ENCODE measurements at places on chromosomes 2 and 18.

GRCh38 chr2:209380293-209380692, 43.6 kb upstream of the MAP2 start:
- DNase-seq: no peak

DNA sequence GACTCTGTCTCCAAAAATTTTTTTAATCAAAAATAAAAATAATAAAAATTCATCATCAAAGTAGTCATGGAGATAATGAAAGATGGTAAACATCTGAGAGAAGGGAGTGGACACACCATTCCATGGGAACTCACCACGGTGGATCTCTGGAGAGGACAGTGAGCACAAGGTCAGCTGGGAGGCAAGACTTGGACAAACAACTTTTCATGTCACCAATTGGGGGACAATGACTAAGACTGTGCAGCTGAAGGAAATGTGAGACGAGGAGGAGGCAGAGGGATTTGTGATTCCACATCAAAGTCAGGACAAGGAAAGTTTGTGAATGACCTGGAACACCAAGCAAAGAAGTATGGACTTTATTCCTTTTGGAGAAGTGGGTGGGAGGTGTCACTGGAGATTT, 121.0 kb upstream of the SH3BP4 start:
- no peak for DNase-seq

DNA sequence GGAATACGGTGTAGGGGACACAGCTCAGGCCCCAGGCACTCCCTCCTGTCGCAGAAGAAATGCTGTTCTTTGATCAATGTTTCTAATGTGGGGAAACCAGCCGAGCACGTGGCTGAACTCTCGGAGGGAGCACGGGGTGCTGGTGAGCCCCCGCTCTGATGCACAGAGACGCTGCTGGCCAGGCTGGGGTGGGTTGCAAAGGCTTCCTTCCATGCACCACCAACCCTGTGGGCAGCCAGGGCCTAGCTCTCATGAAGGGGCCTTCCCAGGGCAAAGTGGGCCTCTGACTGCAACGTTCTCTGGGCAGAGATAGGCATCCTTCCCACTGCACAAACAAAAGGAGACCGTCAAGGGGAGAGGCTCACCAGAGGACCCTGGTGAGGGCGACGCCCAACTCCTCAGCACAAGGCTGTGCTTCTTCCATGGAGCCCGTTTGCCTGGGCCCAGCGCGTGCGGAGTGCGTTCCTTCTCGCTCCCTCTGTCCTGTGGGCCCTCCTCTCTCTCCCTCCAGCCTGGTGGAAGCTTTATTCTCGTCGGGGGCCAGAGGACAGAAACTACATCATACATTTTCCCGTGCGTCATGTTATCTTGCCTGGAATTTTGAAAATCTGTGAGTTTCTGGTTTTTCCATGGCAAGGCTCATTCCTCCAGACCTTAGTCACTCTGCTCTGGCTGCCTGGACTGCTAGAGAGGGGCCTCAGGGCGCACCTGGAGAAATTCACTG, 61.1 kb upstream of the SP3 start:
- no peak for DNase-seq

DNA sequence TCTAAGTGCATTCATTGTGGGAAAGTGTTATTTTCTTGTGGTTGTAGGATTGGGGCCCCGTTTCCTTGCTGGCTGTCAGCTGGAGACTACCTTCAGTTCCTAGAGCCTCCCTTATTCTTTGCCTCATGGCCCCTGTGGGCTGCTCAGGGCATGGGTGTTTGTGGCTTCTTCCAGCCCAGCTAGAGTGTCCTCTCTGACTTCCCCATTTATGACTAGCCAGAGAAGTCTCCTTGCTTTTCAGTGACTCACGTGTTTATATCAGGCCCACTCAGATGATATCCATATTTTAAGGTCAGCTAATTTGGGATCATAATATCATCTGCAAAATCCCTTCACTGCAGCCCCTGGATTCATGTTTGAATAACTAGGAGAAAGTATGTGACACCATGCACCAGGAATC, 62.8 kb downstream of the DTNA start:
- no peak for DNase-seq

DNA sequence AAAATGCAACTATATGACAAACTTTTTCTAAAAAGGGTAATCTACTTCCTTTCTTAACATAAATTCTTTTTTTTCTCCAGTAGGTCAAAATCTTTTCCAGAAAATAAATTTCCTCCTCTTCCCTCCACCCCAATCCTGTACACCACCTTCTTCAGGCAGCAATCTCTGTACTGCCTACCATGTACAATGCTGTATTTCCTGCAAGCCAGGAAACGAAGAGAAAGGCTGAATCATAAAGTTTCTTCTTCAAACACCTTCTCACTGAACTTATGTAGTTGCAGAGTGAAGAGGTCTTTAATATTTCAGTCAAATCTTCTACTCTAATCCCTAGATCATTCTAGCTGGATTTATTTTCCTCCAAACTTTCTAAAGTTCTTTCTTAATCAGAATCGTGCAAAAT, 18.2 kb upstream of the C2orf66 start:
- no peak for DNase-seq

DNA sequence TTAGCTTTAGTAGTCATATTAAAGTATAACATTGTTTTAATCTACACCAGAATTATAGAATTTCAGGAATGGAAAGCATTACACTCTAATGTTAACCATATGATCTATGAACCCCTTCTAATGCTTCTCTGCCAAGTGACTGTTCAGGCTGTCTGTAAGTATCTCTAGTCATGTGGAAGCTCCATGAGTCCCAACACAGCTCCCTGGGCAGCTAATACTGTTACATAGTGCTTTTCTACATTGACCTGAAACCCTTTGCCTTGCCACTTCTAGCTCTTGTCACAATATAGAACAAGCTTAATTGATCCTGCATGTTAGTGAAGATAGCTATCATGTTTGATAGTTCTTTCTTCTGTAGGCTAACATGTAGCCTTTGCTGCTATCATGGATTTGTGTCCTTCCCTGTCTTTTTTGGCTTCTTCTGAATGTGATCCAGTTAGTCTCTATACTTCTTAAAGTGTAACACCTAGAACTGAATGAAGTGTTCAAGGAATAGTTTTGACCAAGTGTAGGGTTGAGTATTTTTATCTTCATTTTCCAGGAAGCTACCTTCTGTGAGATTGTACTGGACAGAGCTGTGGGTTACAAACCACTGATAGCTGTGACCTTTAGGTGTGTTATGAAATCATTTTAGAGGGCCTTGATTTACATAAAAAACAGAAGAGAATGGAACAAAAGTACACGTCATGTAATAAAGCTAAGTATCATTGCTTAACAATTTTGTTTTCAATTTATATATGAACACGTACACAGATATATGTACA, 23.7 kb downstream of the BABAM2 start:
- no peak for DNase-seq

DNA sequence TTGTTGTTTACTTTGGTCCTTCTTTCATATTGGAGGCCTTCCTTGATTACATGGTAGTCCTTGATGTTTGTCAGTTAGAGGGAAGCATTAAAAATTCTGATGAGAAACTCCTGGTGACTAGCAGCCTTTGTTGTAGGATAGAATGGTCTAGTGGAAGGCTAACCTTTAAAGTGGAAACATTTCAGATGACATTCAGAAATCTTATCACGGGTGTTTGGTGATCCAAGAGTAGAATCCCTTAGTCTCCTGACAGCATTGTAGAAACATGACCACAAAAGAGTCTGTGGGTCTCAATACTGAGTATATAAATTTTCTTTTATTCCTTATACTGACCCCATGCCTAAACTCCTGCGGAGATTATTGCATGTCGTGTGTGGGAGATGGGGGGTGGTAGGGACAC, 13.4 kb downstream of the MARCHF7 start:
- no peak for DNase-seq

DNA sequence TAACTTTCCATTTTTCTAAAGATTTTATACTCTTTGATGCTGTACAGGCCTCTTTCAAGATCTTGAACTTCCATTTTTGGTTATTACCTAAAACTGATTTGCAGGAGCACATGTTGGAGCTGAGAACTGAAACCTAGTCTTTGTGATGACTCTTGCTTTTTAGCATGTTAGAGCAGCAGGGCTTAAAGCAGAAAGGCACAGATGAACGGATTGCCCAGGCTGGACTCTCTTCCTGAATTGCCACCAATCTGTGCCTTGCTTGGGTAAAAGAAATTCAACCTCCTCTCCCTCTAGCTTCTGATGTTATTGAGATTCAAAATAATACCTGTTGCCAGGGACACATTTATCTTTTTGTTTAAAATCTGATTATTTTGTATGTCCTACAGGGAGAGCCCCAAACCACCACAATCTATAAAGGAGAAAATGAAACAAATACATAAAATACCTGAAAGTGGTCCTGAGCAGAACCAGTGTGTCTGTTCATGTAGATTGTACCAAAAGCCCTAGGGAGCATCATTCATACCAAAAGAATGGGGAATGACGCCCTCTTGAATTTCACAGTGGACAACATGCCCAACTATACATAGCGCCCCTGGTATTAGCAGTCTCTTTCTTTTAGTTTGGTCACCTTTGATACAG, 277.0 kb upstream of the MAP2 start:
- DNase-seq: no peak

DNA sequence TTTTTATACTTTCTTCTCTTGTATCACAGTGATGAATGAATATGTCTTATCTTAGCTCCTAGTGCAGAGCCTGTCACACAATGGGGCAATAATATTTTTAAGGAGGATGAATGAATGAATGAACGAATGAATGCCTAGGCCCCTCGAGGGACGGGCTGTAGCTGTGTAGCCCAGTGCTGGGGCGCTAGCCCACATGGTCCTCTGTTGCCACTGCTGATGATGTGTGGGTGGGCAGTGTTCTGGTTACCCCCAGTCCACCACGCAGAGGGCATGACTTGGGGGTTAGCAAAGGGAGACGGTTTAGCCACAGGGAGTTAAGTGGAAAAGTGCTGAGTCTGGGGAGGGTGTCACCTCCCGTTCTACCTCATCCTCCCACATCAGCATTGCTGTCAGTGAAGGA, 134.2 kb downstream of the SMAD7 start:
- no peak for DNase-seq

DNA sequence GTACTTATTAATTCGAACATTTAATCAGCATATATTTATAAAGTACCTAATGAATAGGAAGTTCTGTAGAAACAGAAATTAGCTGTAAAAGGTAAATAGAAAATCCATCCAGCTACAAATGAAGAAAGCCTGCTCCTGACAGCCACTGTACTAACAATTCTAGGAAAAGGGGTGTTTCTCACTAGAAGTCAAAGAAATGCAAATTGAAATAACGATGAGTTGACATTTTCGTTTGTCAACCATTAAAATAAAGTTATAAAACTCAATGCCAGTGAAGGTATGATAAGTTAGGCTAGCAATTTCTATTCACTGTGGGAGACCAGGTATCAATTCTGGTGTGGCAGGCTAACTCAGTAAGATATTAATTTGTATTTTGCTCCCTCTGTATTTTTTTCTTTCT, 198.0 kb downstream of the ARL4C start:
- DNase-seq: no peak

DNA sequence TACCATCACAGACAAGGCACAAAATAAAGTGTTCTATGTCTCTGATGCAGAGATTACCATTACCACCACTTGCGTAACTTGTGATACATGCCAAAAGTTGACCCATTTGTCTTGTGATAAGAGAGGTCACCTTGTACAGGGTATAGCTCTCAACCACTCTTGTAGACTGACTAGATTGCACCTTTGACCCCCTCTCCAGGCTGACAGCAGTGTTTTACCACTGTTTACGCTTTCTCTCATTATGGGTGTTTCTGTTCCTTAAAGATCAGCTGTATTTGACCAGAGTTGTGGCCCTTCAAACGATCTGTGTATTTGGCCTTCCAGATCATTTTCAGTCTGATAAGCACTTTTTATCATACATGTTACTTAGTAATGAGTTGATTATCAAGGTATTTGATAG, 215.7 kb upstream of the HNMT start:
- DNase-seq: no peak

DNA sequence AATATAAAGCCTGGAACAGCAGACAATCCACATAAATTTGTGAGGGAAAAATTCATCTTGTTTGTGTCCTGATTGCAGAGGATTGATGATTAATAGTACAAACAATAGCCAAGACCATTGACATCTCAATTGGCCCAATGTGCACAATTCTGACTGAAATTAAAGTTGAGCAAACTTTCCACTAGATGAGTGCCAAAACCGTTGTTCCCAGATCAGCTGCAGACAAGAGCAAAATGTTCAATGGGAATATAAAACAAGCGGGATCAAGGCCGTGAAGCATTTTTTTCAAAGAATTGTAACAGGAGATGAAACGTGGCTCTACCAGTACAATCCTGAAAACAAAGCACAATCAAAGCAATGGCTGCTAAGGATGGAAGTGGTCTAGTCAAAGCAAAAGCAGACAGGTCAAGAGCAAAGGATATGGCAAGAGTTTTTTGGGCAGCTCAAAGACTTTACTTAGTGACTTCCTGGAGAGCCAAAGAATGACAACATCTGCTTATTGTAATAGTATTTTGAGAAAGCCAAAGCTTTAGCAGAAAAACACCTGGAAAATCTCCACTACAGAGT, 55.9 kb upstream of the KIF5C start:
- DNase-seq: no peak
